ENCODE measurements at places on chromosomes 6 and 20.

- no peak for DNase-seq
These were observed 21.2 kb downstream of the TRIM15 start for GRCh38 chr6:30184417-30185031.

DNA sequence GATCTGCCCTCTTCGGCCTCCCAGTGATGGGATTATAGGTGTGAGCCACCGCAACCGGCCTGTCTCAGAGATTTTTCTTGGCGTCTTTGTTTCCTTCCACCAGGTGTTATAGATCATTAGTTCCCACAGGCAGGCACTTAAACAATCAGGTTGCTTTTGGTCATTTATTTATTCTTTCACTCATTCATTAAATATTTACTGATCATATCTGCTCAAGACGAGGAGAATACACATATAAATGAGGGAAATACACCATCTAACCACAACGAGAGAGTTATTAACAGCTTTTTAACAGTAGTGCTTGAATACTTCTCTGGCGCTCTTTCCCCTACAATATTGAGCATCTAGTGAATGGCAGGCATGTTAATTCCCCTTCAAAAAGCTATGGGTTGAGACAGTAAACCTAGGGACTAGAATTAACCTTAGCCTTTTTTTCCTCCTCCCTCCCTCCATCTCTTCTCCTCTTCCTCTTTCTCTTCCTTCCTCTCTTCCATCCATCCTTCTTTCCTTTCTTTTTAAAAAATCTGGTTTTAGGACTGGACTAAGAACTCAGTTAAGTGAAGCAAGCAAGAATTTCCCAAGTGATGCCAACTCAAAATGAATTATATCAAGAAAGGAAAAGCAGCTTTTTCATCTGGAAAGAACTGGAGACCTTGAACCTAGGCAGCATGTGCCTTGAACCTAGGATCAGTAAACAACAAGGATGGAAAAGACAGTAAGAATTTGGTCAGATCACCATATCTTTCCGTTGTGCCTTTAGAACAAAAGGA lies 41.1 kb upstream of the RFPL4B start:
- DNase-seq = no peak

- DNase-seq = no peak
These were observed 147.9 kb upstream of the SHLD1 start for GRCh38 chr20:5602346-5602745.

DNA sequence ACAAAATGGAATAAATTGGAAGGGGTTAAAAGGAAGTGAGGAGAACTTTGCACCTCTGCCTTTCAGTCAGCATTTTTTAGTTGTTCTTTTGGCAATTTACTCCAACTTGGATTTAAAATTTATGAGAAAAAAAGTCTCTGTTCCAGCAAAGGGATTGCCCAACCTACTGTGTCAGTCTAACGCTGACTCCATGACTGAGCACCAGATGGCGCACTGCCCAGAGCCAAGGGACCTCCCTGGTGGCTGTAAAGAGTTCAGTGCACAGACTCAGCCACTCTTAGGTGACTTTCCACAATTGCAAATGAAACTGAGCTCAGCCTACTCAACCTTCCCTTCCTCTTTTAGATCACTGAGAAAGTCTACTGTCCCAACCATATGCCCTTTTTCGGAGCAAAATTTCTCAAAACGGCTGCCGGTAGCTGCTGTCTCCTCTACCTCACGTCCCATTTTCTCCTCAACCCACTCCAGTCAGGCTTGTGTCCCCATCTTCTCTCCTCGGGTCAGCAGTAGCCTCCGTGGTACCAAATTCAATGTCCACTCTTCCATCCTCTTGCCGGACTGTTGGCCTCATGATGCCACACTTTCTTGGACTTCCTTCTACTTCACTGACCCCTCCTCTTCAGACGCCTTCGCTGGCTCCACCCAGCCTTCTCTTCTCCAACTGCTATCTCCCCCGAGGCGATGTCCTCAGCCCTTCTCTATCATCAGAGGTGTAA lies 38.7 kb downstream of the GSTA2 start:
- peak; percentile 55 for DNase-seq

- DNase-seq = no peak
These were observed 166.9 kb downstream of the EDN1 start for GRCh38 chr6:12457094-12457493.

GRCh38 chr6:33375143-33375671 lies 16.4 kb upstream of the KIFC1 start:
- peak; percentile 45 for DNase-seq

GRCh38 chr6:146367061-146367460 lies 176.6 kb upstream of the RAB32 start:
- DNase-seq = peak; percentile 84

- no peak for DNase-seq
These were observed 50.3 kb downstream of the MYB start for GRCh38 chr6:135231469-135231844.

- no peak for DNase-seq
These were observed 46.9 kb upstream of the TRERF1 start for GRCh38 chr6:42498473-42499128.

DNA sequence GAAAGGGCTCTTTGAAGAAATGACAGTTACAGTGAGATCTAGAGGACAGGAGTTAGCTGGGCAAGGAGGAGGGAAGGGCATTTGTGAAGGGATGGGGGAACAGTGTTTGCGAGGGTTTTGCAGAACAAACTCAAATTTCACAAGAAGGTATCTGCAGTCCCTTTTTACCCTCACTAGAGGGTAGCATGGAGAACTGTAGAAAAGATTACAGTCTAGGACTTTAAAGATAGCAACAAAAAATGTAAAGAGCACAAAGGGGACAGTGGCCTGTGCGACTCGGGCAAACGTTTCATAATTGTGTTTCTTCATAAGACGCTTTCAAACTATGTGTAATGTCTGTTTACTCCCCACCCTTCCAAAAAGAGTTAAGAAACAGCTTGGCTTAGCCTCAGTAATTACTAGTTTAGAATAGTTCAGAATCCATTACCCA lies 21.2 kb upstream of the ASXL1 start:
- DNase-seq = peak; percentile 54

Measured in cerebellar cortex (tissue), 1 donor.